ENCODE measurements at places on chromosomes 5 and 9. TPM values are rescaled to one million over a fixed set of nuclear protein-coding genes. Genes with fewer than 3 reads are reported as not detected.

Gene CAMK4
- total RNA-seq, result 91.1 TPM

Gene EIF4EBP3
- total RNA-seq, result 7.4 TPM

Gene GRM6
- total RNA-seq, result not detected

Gene SLCO6A1
- not detected for total RNA-seq

Gene PCDHGB7
- not detected for total RNA-seq

Gene IL9
- total RNA-seq, result not detected

Gene SCGB3A2
- not detected for total RNA-seq

Gene VLDLR
- total RNA-seq, result 8.6 TPM

Gene CATSPER3
- 0.82 TPM for total RNA-seq

Gene PPP3R2
- not detected for total RNA-seq

Gene CCL21
- not detected for total RNA-seq

Gene FOXI1
- total RNA-seq, result not detected
